Adipocyte (in vitro differentiated cells): ENCODE measurements at places on chromosomes 3 and 15.

DNA sequence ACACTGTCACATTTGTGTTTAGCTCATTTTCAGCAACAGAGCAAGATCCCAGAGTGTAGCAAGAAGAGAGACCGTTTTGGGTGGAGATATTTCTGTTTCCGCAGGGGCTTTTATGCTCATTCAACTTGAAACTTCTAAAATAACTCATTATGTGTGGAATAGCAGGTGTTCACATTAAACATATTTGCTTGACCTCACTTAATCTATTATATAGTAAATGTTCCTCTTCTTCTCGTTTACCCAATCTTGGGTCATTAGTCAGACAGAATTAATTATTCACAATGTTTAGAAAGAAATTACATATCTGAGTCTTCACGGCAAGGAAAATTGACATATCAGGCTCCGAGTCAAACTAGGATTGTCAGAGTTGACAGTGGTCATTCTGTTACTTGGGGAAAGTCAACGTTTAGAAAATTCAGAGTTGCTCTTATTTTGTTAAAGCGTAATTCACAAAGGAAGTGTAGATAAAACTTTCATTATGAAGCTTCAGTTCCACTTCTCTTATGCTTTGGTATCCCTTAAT lies 222.9 kb downstream of the TPRG1 start:
- no peak for DNase-seq

GRCh38 chr3:140953028-140953960 lies 11.7 kb downstream of the SLC25A36 start:
- DNase-seq, result peak; percentile 52

- no peak for DNase-seq
These were observed 84.4 kb downstream of the ANKRD28 start for GRCh38 chr3:15713364-15713763.

- DNase-seq, result peak; percentile 36
These were observed 59.6 kb upstream of the ZBTB38 start for GRCh38 chr3:141308588-141309218.

DNA sequence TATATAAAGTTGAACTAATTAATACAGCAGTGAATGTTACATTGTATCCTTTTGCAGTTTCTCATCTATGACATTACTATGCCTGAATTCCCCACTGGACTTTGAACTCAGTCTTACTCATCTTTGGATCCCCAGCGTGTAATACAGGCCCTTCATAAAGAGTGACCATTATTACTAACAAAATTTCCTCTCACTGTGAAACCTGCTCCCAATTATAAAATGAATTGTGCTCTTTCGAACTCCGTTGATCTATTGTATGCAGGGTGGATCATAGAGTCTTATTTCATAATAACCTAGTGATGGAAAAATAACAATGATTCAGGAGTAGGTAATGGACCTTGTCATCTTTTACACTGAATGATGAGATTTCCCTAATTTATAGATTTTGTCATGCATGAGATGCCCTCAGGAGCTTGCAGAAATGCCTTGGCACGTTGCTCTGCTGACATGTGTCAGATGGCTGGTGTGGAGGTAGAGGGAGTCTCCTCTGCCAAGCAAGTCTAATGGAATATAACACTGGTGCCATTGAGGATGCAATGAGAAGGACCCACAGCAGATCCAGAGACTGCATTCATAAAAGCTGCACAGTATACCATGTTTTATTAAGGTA lies 25.5 kb downstream of the B3GNT5 start:
- DNase-seq, result no peak

DNA sequence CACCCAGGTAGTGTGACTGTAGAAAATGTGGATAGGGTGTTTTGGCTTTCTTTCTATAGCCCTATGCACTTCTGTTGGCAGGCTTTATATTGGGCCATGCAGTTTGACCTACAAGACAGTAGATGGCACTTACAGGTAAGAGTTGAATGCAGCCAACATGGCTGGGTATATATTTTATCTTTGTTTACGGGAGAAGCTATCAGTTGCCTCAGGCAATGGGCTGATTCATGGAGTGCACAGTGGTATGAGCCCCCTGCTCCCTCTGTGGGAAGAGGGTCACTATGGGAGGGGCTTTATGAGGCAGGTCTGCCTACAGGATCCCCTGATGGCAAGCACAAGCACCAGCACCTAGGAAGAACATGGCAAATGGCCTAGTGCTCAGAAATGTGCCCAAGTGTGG lies 301.2 kb upstream of the CDIN1 start:
- no peak for DNase-seq

GRCh38 chr3:128524374-128525299 lies 31.6 kb upstream of the GATA2 start:
- no peak for DNase-seq

DNA sequence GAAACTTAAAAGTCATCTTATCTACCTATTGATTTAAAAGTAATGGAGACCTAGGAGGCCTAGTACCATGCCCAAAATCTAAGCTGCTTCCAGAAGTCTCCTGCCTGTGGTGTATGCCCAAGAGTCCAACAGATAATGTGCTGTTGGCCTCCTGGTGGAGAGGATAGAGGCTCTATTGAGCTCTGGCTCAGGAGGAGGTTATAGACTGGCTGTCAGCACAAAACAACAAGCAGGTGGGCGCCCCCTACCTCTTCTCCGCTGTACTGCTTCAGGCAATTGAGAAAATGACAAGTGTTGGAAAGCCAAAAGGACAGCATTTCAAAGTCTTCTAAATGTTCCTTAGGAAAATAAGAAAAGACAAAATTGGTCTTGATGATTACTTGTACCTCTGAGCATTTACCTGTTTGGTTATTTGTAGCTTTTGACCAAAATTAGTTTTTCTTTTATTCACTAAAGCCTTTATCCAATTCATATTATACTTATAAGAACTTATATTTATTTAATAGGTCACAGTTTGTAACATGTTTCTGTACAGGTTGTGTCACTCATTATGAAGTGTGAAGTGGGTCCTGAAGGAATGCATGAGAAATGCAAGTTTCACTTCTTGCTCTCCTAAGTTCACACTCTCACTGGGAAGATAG lies 17.2 kb upstream of the GNB5 start:
- peak; percentile 51 for DNase-seq

- no peak for DNase-seq
These were observed 41.1 kb upstream of the PLSCR5 start for GRCh38 chr3:146646261-146646660.

GRCh38 chr3:152243301-152243711 lies 25.4 kb upstream of the MBNL1 start:
- DNase-seq, result no peak

- DNase-seq, result peak; percentile 95
These were observed at the start of gene LAMB2 for GRCh38 chr3:49132437-49133225. TSS of gene LAMB2 (minus strand) at chr3:49133050. CDS start at chr3:49132867, 183 bp downstream.

DNA sequence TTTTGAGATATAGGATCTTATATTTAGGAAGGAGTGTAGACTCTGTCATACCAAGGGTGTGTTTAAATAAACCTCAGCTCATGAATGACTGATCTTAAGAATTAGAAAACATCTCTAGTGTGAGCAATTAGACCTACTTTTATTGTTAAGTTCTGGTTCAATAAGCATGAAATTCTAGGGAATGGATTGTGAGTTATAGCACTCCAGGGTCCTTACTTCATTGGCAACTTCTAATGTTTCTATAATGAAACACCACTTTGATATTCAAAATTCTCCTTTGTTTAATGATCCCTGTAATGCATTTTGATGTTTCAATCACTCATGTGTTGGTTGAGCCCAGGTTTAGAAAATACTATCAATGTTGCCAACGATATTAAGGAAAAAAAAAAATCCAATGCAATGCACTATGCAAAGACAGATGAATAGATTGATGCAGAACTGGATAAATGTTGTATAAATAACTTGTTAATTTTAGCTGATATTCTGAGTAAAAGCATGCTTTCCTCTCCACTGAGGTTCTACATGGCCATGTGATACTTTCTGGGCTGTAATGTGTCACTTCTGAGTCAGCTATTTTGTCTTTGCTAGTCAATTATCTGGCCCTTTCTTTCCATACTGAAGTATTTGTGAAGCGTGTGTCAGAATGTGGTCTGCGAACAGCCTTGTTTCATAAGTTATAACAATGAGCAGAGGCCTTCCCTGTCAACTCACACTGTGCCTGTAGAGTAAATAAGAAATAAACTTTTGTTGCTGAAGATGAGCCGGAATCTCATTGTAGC lies 1035.9 kb downstream of the PLOD2 start:
- no peak for DNase-seq

GRCh38 chr15:44427756-44428724 lies 611 bp downstream of the CTDSPL2 start:
- DNase-seq, result peak; percentile 78

DNA sequence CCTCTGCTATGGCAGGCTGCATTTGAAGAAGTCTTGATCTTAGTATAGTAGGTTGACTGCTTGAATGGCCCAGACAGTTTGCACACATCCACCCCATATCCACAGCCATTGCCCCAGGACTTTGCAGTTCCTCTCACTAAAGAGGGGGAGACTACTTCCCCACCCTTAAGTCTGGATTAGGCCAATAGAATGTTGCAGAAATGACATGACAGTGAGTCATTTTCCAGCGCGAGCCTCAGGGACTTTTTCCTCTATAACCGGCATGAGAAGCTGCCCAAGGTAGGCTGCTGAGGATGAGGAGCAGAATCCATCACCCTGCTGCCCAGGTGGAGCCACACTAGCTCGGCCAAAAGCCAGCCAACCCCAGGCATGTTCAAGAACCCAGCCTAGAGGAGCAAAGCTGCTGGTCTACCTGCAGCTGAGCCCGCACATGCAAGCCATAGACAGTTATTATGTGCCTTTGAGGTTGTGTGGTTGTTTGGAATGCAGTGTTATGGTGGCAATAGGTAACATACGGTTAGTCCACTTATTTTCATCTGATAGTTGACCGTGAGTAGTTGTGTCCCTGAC lies 113.9 kb downstream of the TLE3 start:
- no peak for DNase-seq

DNA sequence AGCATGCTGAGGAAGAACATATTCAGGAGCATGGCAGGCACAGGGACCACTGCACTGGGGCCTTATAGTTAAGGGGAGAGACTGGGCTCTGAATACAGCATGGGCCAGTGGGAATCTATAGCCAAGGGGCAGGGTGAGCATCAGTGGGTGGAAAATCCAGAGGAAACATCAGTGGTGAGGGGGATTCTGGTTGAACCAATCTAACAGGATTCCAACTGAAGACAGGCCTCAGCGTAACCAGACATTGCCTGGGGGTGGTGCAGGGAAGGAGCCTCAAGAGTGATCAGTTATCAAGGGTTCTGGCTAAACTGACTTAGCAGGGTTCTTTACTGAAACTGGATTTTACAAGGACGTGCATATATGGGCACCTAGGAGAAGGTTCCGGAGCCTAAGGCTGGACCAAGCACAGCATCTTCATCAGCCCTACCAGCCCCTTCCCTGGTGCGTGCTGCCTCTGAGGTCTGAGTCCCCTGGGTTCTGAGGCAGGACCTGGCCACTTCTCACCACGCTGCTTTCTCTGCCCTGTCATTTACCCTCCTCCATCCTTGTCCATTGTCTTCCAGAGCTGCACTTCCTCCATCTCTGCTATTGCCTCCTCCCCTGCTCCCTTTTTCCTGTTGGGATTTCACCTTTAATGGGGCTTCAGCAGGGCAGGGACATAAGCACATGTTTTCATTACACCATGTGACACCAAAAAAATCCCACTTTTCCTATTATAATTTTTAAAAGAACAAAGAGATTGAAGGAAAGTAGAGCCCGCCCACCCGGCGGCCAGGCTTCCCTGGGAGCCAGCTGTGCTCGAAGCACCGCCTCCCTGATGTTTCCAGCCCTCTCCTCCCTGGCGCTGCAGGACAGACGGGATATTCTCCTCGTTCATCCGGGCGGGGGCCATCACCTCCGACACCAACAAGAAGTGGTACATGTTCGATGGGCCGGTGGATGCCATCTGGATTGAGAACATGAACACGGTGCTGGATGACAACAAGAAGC lies 52.1 kb downstream of the DNAH1 start:
- no peak for DNase-seq

- no peak for DNase-seq
These were observed 21.6 kb downstream of the PHC3 start for GRCh38 chr3:170159933-170160332.

DNA sequence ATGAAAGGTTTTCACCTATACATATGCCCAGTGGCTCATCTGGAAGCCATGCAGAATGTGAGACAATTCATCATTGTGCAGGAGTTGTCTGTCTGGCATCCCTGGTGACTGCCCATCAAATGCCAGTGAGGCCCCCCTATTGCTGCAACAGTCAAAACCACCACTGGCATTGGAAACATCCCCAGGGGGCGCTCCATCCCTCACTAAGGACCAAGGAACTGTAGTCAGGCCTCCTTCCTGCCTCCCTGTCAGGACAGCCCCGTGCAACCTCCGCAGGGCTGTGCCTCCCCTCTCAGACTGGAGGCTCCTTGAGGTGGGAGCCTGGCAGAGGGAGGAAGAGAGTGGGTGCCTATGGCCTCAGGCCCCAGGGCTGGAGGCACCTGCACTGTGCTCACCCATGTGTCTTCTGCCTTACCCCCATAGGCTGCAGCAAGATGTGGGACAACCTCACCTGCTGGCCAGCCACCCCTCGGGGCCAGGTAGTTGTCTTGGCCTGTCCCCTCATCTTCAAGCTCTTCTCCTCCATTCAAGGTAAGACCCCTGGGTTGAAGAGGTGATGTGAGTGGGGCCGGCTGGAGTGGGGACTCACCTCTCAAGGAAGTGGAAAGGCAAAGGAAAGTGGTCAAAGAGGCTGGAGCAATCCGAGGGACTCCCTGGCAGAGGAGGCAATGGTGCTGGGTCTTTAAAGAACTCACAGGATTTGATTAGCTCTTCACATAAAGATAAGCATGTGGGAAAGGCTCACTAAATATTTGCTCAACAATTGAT lies 16.5 kb downstream of the VIPR1 start:
- DNase-seq, result no peak

DNA sequence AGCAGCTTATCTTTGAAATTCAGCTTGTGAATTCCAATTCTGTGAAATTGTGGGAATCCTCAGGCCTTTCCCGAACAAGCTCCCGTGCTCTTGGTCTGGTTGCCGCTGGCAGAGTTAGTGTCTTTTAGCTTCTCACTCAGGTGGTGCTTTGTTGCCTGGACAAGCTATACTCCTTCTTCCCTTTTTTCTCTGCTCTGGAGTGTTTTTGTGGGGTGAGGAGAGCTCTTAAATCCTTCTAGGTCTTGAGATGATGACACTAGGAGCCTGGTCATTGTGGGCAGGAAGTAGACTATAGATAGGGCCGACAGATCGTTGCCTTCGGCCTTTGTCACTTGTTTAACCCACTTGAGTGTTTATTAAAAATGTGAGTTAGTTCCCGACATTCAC lies 93.8 kb downstream of the SLCO3A1 start:
- no peak for DNase-seq

- DNase-seq, result no peak
These were observed 55.7 kb downstream of the UMPS start for GRCh38 chr3:124785973-124786372.

- DNase-seq, result no peak
These were observed 334.5 kb downstream of the SOX2 start for GRCh38 chr3:182046166-182046764.

- DNase-seq, result no peak
These were observed 106.5 kb downstream of the IQCH start for GRCh38 chr15:67361100-67361499.

GRCh38 chr15:46681901-46682300 lies 1035.4 kb upstream of the SEMA6D start:
- DNase-seq, result no peak

- DNase-seq, result no peak
These were observed 30.3 kb downstream of the SEC61A1 start for GRCh38 chr3:128082546-128082945.

- DNase-seq, result no peak
These were observed 25.5 kb upstream of the THSD4 start for GRCh38 chr15:71089801-71090200.
